ENCODE measurements at places on chromosomes 12 and 14.

DNA sequence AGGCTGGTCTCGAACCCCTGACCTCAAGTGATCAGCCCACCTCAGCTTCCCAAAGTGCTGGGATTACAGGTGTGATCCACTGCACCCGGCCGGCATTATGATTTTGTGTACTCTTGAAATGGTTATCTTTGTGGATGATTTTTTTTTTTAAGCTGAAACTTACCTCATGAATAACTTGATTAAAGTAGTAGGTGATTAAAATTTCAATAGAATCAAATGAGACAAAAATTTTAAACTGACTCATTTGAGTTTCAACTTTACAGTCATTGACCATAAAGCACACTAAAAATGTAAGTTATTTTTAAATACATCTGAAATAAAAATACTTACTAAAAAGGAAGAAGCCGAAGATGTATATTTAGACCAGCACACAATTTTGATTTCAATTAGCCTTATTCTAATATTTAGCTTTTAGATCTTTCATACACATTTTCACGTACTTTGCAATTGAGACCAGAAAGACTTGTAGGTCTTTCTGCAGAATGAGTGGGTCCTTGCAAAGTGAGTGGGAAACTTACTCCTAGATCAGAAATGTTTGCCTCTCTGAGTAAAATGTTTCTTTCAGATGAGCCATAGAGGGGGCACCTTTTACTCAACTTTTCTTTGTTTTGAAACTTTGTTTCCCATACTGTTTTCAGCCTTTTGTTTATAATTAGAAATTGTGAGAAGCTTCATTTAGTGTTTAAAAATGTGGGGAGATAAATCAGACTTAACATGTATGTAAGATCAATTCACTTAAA, 34.2 kb downstream of the TMPO start:
- no peak for DNase-seq

- DNase-seq = no peak
Measured at GRCh38 chr14:55120571-55121495, 8.2 kb upstream of the LGALS3 start.

- DNase-seq = no peak
Measured at GRCh38 chr14:80770114-80770908, 171.2 kb downstream of the CEP128 start.

DNA sequence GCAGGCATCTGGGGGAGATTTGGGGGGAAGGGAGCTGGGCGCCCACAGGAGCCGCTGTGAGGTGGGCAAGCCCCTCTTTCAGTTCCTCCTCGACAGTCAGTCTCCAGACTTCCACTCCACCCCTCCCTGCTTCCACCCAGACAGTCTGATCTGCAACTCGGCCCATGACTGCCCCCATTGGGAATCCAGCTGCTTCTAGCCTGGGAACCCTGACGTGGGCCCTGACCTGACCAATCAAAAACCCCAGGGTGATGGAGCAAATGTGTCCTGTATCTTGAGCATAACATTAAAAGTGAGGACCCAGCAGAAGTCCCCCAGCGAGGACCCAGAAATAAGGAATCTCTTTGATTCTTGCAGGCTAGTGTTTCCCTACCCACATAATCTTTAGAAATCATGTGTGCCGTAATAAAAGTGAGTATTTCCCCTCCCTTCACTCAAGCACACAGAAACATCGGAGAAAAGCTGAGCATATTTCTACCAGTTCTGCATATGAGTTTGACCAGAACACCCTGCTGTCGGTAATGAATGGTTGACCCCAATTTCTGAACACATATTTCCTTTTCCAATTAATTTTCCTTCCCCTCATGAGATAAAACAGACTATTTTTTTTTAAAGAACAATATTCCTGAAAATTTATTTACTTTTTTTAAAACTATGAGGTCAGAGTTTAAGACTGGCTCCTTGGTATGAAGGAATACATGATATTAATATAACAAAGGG, 6.4 kb downstream of the SSH1 start:
- no peak for DNase-seq

- peak; percentile 19 for DNase-seq
Measured at GRCh38 chr14:54730156-54730961, 163.4 kb downstream of the SAMD4A start.

- no peak for DNase-seq
Measured at GRCh38 chr14:81147140-81147897, 73.4 kb downstream of the GTF2A1 start.

DNA sequence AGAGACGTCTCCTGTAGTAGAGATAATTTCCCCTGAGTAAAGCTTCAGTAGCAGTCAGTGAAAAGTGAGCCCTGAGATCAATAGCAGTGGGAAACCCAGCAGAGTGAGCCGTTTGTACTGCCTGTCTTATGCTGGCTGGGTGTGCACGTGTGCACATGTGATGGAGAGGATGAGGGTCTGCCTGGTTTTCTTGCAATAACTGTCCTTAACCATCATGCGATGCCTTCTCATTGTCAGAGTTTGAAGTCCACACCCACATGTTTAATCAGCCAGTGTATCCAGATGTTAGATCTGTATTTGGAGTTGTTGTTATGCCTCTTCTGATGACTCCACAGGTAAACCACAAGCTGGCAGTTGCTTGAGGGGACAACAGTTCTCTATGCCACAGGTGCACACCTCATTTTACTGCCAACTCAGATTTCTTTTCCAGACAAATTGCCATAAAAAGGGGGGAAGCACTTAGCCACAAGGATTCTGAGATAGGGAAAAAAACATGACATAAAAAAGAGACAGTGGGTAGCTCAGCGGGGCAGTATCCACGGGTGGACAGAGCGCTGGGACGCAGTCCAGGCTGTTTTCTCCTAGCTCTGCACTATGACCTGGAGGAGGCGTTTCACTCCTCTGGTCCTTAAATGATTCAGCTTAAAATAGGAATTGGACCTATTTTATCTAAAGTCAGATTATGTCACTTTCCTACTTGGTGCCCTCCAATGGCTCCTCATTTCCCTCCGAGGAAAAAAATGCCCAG, 192.3 kb downstream of the ANO6 start:
- DNase-seq = no peak

DNA sequence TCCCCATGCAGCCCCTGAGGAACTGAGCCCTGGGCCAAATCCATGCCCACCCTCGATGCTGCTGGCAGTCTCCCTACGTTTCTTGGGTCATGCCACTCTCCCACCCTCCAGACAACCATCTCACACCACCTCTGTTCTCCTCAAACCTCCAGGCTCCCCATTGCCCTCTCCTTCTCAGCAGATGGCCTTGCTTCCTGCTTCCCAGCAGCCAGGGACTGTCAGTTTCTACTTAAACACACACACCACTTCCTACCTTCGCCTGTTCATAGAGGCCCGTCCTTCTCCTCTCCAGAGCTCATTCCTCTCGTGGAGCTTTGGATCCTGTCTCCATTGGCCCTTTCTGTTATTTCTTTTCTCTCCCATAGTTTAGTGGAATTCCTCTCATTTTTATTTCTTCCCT, 27.1 kb downstream of the ZNF664 start:
- no peak for DNase-seq

GRCh38 chr12:109697877-109698468, 15.7 kb upstream of the FAM222A start:
- no peak for DNase-seq

GRCh38 chr12:120229071-120229486, 28.2 kb upstream of the RPLP0 start:
- DNase-seq = no peak

DNA sequence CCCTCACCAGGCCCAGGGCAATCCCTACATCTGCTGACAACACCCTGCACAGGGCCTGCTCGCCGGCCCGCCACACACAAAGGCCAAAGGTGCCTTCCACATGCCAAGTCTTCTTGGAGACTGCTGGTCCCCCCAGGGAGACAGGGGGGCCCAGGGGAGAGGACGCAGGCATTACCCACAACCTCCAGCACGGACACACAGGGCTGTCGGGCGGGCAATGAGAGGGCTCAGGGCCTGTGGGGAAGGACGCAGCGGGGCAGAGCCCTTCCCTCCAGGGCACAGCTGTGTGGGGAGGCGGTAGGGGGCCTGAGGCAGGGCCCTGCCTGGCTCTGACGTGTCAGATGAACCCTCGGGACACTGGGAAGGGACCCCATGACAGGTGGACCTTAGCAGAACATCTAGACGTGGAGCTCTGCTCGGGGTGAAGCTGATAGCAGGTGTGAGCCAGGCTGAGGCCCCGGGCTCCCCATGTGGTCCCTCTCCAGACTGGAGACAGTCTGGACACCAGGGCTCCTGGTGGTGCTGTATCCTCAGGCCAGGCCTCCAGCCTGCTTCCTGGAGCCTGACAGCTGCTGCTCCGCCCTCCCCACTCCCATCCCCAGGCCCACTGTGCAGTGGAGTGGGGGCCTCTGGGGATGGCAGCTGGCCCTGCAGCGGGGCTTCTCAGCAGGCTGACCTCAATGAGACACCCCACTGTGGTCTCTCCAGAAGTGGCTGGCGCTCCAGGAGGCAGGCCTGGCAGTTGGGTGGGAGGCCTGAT, 31.6 kb upstream of the NUDT14 start:
- DNase-seq = no peak

- no peak for DNase-seq
Measured at GRCh38 chr14:51445001-51445390, 204.9 kb downstream of the TMX1 start.

- DNase-seq = no peak
Measured at GRCh38 chr14:37369425-37369824, 171.7 kb downstream of the MIPOL1 start.

GRCh38 chr14:90416720-90417119, 19.9 kb downstream of the CALM1 start:
- DNase-seq = no peak

GRCh38 chr14:75860561-75861160, 121.1 kb downstream of the TGFB3 start:
- DNase-seq = no peak

DNA sequence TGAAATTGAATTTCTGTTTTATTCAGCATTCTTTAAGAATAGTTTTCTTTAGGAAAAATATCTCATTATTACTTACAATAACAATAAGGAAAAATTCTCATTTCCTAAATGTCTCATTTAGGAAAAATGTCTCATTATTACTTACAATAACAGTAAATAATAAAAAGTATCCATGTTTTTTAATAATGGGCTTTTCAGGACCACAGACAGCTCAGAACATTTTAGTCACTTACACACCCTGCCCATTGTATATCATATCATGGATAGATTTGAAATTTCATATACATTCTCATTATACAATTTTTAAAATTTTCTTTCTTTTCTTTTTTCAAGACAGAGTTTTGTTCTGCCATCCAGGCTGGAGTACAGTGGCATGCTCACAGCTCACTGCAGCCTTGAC, 58.9 kb downstream of the ASCL1 start:
- no peak for DNase-seq

- no peak for DNase-seq
Measured at GRCh38 chr12:116545936-116546335, 13.2 kb upstream of the MAP1LC3B2 start.

DNA sequence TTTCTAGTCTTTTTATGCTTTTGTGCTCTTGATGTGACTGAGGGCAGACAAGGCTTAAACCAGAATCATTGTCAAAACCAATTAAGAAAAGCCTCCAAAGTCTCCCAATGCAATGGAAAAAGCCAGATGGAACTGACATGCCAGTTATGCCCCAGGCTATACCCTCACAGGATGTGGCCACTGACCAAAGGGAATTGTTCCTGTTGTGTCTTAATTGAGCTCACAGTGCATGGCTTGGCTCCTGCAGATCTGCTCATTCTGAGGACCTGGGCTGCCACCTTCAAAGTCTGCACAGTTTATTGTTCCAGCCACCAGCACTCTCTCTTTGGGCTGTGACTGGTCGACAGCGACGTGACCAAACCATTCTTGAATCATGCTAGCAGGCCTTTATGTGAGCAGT, 17.1 kb upstream of the BICD1 start:
- DNase-seq = no peak

DNA sequence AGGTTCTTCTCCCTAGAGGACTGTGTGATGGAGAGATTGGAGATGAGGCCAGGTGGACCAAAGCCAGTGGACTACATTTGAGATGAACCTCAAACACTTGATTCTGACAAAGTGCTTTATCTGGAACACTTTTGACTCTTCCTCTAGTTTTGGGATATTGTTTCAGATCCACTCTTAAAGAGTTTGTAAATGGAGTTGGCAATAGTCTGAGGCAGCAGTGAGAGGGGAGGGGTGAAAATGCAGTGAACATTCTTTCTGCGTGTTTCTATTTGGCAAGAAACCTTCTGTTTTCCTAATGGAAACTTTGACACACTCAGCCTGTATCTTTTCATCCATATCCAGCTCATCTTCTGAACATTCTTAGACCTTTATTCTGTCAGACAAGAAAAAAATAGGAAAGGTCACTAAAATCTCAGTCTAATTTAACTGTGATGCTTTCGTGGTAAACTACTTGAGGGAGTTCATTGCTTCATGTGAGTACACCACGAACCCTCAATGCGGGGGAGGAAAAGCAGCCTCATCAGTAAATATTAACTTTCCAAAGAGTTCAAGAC, 57.4 kb upstream of the KCNJ8 start:
- no peak for DNase-seq

DNA sequence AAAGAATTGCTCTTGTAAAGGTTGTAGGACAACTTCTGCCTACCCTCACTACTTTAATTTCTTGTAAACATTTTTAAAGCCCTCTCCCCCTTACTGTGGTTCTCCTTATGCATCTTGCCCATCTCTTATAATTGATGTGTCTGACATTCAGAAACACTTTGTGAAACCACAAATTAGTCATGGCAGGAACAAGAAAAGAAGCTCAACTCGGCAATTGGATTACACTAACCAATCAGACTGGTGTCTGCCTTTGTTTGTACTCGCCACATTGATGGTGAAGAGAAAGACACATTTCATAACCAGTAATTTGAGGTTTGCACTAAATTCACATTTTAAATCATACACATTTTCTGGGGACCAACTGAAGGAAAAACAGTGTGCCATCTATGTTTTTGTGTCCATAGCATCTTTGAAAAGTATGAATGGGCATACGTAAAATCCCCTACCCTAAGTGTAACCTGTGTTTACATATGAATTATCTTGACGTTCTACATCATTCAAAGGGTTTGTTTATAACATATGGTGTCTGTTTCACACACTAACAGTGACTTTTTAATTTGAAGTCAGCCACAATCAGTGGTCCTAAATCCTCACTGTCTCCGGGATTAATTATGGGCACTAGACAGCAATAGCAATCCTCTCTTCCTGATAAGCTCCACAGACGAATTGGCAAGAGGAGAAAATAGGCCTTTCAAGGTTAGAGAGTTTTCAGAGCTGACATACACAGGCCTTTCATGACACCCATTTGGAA, 49.9 kb downstream of the OTX2 start:
- no peak for DNase-seq

DNA sequence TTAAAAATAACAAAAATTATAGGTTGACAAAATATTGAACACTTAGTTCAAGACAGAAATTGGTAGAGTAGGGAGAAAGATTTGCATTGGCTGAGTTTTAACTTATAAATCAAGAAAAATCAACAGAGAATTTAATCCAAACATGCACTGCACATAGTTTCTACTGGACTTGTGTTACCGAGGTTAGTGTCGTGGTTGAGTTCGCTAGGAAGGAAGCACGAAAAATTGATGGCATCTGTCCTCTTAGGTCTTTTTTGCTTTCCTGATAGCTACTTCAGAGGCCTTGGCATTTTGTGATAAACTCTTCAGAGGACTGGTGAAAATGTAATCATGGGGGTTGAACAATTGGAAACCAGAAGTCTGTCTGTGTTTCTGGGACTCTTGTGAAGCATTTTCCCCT, 392.9 kb downstream of the NUAK1 start:
- no peak for DNase-seq

- DNase-seq = no peak
Measured at GRCh38 chr14:73526036-73526984, 10.6 kb upstream of the ACOT1 start.
